ENCODE measurements at places on chromosomes 7 and 10.

- no peak for DNase-seq
Observed at GRCh38 chr10:1654811-1655356, 82.4 kb downstream of the ADARB2 start.

DNA sequence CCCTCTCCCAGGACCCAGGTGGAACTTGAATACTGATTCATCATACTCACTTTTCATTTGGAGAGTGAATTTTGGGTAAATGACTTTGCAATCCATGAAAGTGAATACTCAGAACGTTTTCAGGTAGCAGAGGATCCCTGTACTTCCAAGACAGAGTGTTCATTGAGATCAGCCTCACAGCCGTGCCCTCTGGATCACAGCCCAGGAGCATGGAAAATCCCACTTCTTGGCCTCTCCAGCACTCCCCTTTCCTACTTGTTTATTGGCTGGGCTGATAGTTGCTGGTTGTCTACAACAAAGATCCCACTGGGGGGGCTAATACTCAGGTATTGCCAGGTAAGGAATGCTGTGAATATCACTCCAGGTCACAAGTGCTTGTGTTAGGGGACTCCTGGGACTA is 5.9 kb downstream of the GCK start:
- DNase-seq: no peak

DNA sequence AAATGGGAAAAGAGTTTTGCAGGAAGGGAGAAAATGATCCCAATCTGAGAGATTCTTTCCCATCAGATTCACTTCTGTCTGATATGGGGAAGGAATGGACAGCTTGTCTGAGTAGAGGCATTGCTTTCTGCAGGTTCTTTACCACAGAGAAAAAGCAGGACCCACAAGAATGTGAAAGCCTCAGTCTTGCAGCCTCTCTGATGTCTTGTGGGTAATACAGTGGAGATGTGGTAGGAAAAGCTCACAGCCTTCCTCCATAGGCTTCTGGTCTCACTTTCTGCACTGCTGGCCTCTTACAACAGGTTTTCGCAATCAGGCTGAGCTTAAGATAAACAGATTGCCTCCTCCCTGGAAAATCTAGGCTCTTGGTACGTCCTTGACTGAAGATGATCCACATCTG is 551 bp downstream of the IFIT1 start:
- peak; percentile 53 for DNase-seq

GRCh38 chr7:14419531-14419930 is 430.1 kb upstream of the ETV1 start:
- no peak for DNase-seq

- no peak for DNase-seq
Observed at GRCh38 chr7:81767926-81768325, 1.9 kb downstream of the HGF start.

GRCh38 chr10:119383174-119383856 is 159.2 kb downstream of the RGS10 start:
- no peak for DNase-seq

GRCh38 chr7:92763636-92764423 is 72.5 kb downstream of the CDK6 start:
- no peak for DNase-seq

DNA sequence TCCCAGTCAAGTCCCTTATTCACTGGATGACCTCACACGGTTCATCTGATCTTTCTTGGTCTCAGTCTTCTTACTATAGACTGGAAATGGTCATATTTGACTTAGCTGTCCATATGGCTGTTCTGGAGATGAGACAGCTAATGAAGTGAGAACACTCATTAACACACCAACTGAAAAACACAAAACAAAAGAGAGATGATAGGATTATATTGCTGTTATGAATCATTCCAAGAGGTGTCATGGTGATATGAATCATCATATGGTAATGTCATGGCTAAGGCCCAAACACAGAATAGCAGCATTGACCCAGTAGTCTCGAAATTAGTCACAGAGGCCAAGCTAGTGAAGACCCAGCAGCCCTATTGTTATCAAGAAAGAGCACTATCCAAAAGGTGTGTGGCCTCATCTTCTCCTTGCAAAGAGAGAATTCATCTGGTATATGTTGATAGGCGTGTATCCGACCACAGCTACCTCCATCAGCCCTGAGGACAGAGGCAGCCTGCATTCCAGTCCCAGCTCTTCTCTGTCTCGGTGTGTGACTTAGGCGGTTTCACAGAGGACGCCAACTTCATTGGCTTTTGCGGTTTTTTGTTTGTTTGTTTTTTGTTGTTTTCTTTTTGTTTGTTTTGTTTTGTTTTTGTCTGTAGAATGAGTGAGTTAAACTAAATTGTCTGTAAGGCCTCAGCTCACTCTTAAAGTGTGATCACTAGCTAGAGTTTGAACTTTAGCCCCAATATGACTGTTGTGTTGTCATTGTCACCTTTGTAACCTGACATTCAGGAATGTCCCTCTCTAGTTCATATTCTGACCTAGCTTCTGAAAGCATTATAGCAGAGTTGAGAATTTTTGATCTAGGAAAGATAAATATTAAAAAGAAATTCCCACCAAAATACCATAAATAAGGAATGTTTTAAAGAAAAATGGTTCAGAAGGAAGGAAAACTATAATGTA is 97.4 kb upstream of the PDCD4 start:
- no peak for DNase-seq

GRCh38 chr10:97684866-97685394 is 2.1 kb downstream of the AVPI1 start:
- no peak for DNase-seq

- no peak for DNase-seq
Observed at GRCh38 chr10:103769176-103769575, 86.2 kb downstream of the SH3PXD2A start.

DNA sequence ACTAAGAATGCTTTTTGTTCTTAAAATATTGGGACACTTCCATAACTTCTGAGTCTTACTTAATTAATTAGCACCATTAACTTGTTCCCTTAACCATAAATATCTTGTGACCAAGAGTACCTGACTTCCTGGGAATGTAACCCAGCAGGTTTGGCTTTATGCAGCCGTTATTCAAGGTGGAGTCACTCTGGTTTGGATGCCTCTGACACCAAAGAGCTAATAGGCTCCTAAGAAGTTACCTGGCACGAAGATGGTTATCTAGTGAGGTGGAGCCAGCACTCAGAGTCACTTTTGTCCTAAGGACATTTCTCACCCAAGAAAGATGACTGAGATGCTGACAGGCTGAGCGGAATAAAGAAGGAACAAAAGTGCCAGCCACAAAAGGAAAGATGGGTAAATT is 172.3 kb downstream of the C1GALT1 start:
- DNase-seq: no peak

GRCh38 chr7:100088621-100089457 is at the start of gene COPS6:
COPS6 (plus strand) TSS chr7:100088969; CDS start chr7:100088991, 22 bp downstream.
- peak; percentile 86 for DNase-seq

GRCh38 chr7:24882989-24883621 is 96.9 kb downstream of the OSBPL3 start:
- DNase-seq: peak; percentile 31

DNA sequence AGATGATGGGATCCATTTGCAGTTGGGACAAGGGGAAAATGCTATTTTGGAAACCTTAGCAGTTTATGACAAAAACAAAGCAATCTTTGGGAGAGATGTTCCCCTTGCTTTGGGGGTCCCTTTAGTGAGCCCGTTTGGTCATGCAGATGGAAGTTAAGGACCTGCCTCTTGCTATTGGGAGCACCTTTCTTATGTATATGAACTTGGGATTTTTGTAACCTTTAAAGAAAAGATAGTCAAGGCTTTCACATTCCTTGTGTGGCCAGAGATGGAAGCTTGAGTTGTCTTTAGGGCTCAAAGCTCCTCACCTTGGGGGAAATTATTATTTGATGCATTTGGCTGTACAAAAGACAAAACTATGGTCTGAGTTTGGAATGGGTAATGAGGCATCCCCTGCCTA is 179.0 kb upstream of the PLPP4 start:
- DNase-seq: no peak

- no peak for DNase-seq
Observed at GRCh38 chr7:125396466-125397151, 467.0 kb upstream of the POT1 start.

DNA sequence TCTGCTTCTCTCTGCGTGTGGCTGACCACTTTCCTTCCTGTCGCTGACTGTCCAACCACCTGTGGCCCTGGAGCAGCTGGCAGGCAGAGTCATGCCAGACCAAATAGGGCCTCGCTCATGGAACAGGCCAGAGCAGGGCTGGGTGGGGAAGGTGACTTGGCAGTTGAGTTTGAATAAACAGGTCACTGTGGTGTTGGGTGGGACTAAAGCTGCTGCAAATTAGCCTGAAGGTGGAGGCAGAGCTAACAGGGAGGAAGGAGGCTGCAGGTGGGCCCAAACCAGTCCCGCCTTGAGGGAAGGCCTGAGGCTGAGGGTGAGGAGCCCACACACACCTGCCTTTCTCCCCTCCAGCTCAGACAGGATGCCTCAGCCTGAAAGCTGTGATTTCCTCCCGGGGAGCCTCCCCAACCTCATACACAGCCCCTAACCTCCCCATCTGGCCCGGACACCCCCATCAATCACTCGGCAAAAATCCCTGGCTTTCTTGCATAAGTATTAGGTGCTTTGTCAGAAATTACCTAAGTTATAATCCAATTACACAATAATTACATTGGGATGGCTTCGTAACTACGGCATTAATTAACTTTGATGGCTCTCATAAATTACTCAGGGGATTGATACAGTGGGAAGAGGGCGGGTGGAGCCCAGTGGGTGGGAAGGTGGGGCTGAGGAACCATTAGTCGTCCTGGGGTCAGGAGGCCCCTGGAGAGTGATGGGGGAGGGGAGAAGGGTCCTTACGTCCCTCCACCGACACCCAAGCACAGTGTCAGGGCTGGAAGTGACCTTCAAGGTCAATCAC is 97.7 kb upstream of the PCBD1 start:
- DNase-seq: no peak

DNA sequence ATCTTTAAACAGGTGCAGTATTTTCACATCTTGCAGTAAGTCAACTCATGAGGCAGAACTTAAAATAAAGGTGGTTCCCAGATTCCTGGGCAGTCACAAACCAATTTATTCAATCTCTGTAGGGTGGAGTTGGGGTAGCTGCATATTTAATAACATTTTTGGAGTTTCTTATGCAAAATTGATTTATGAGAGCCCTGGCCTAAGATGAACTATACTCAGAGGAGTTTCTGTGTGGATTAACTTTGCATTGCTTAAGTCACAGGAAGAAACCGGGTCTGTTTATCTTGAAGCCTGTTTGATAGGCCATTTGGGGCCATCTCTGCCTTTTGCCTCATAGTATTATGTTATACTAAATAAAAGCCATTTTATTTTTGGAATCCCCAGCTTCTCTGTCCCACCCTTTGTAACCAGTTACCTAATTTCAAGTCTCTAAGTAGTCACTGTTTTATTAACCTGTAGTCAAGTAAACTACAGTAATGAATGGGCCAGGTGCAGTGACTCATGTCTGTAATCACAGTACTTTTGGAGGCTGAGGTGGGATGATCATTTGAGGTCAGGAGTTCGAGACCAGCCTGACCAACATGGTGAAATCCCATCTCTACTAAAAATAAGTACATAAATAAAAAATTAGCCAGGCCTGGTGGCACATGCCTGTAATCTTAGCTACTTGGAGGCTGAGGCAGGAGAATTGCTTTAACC is 104.4 kb upstream of the FAM3C start:
- DNase-seq: no peak

- DNase-seq: no peak
Observed at GRCh38 chr7:55165176-55165861, 146.5 kb downstream of the EGFR start.

- no peak for DNase-seq
Observed at GRCh38 chr7:142932386-142933091, 1.0 kb downstream of the TRPV5 start.

GRCh38 chr7:963236-964078 is 9.0 kb upstream of the ADAP1 start:
- no peak for DNase-seq

DNA sequence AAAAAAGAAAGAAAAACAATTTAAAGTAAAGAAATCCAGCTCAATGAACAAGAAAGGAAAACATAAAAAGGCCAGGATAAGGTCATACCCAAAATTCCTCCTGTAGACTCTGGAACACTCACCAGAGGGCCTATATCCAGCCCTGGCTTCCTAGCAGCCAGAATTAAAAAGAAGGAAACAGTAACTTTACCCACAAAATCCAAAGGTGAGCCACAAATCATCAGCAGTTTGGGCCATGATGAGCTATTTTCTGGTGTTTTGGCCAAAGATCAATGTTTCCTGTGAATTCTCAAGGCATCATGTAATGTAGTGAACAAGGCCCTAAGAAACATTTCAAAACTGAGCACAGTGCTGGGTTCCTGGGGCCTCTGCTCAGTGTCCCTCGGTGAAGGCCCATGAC is 87.8 kb downstream of the LARP4B start:
- DNase-seq: no peak

DNA sequence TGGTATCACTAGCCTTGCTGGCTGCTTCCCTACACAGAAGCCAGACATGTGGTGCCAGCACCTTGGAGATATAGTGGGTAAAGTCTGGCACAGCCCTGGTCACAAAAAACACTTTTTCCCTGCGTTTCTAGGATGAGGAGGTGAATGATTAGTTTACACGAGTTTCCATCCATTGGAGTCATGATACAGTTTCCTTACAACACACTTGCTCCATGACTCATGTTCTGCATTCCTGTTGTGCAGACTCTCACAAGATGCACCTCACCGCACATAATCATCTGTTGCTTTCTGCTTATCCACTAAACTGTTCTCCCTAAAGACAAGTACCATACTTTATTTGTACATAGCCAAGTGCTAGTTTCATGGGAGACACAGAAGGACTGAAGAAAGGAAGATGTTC is 747.1 kb upstream of the GALNT17 start:
- DNase-seq: no peak

DNA sequence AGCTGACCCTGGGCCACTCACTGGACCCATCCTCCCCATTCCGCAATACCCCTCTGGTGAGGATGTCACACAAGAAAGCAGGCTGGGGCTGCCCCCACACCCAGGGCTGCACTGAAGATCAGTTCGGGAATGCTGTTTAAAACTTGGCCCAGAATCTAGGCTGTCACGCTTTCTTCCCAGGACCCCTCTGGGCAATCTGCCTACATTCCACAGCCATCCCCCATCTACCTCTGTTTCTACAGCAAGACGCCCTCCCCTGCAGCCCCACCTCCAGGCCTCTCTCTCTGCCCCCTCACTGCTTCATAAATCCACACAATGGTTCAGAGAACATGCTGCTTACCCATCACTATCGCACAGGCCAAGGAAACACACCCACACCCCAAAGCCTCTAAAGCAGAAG is 36.1 kb downstream of the XPNPEP1 start:
- no peak for DNase-seq

GRCh38 chr10:125626671-125627070 is 56.3 kb downstream of the TEX36 start:
- no peak for DNase-seq

GRCh38 chr7:157383868-157384267 is 47.1 kb downstream of the DNAJB6 start:
- DNase-seq: no peak

- DNase-seq: no peak
Observed at GRCh38 chr10:12730809-12731519, 270.5 kb downstream of the CCDC3 start.

DNA sequence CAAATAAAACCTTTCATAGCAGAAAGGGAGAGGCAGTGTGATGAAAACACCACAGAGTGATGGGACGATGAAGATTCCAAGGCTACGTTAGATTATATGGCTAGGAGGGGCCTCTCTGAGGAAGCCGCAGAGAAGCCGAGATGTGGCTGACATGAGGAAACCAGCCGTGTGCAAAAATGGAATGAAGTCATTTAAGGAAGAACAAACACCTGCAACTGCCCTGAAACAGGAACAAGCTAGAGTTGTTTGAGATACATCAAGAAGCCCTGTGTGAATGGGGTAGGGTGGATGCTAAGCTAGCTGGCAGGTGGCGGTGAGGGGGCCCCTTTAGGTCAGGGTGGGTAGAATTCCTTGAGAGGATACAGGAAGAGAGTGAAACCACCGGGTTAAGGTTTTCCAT is 129.5 kb downstream of the KLF6 start:
- no peak for DNase-seq
